ENCODE measurements at places on chromosomes 16 and 17.

GRCh38 chr17:82599674-82600661, 48.3 kb downstream of the WDR45B start:
- no peak for DNase-seq

GRCh38 chr17:14434506-14434905, 133.6 kb downstream of the HS3ST3B1 start:
- DNase-seq, result no peak

DNA sequence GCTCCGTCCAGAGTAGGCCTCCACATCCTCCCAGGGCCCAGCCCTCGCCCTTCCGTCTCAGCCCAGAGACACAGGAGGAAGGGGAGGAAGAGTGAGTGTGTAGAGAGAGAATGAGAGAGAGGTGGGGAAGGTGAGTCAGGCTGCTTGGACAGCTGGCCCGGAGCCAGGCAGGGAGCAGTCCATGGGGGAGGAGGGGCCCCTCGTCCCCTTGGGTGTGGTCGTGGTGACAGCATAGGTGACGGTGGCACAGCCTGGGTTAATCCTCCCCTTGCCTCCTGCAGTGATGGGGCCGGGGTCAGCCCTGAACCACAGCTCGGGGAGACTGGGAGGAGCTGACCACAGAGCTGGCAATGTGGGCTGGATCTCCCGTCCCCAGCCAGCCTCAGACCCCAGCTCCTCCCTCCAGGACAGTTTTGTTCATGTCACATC, 36.5 kb downstream of the FA2H start:
- DNase-seq, result no peak

DNA sequence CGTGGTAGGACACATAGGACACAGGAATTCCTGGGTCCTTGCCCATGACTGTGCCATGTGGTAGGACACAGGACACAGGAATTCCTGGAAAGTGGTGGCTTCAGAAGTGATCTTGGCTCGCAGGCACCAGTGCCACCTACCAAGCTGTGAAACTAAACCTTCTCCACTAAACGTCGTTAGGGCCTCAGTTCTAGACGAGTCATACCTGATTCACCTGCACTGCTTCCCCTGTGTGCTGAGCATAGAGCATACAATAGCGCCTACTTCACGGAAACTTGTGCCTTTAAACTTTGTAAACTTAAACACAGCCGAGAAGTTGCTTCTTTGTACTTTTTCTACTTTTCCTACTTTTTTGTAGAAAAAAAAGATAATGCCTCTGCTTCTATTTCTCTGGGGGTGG, 4.8 kb downstream of the SOX8 start:
- DNase-seq, result no peak

GRCh38 chr17:81794509-81794908, 9.4 kb upstream of the GCGR start:
- DNase-seq, result no peak

- DNase-seq, result no peak
These were observed 154.1 kb upstream of the RPL38 start for GRCh38 chr17:74049167-74049966.

DNA sequence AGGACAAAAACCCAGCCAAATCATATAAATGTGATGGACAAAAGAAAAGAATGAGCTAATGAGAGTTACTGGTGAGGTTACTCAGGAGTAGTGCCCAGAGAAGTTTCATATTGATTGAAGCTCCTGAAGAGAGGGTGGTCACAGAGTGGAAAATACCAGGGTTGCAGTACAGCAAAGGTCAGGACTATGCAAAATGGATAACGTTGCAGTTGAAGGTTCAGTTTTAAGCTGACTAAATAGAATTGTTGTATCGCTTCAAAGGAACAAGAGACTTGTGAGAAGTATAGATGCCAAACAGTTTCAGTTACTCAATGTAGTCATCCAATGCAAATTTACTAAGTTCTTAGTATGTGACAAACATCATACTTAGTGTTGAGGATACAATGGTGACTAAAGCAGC, 47.1 kb downstream of the ABCA8 start:
- no peak for DNase-seq

GRCh38 chr17:45005700-45006099, 37.6 kb upstream of the C1QL1 start:
- no peak for DNase-seq

GRCh38 chr17:72393553-72393952, 272.7 kb downstream of the SOX9 start:
- no peak for DNase-seq

DNA sequence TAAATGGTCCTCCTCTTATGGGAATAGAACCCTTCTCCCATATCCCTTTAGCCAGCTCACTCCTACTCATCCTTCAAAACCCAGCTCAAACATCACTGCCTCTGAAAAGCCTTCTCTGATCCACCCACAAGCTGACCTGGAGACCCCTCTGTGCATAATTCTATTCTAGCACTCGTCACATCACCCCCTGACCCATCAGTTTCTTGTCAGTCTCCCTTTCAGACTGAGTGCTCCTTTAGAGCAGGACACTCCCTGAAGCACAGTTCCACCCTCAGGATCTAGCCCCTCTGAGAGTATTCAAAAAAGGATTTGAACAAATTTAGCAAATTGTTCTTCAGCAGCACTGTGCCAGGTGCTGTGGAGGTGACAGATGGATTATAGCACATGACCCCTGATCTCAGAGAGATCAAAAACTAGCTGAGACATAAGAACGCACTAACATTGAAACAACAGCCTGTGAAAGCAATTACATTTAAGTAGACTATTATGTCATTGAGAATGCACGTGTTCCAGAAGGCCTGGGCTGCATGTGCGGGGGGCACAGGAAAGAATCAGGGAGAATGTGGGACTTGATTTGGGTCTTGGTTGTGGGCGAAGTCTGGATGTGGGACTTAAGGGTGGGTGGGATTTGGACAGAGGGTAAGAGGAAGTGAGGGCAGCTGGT, 43.5 kb downstream of the MRPS23 start:
- no peak for DNase-seq

DNA sequence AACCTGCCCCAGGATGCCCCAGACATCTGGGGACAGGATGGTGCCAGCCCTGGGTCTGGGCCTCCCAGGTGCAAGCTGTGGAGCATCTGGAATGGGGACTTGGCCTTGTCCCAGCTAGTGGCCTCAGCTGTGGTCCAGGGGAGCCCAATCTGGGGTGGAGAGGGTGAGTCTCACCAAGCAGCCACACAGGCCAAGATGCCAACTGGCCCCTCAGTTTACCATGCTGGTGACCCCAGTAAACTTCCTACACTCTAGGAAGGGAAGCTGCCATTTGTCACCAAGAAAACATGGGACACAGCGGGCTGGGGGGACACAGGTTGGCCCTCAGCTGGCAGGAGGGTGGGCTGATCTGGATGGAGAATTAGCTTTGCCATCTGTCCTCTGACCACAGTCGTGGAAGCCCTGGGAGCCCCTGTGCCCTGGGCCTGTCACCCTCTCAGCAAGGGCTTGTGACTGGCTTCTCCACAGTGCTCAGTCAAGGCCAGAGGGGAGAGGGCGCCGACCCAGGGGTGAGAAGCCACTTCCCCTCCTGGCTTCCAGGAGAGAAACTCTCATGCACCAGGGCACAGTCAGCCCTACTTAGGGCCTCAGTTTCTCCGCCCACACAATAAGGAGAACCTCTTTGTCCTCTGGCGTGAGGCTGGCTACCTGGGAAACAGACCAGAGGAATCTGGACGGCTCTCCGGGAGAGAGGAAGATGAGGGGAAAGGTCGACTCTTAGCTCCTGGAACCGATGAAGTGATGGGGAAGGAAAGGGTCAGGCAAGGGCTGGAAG, 126.4 kb upstream of the SMURF2 start:
- DNase-seq, result no peak

DNA sequence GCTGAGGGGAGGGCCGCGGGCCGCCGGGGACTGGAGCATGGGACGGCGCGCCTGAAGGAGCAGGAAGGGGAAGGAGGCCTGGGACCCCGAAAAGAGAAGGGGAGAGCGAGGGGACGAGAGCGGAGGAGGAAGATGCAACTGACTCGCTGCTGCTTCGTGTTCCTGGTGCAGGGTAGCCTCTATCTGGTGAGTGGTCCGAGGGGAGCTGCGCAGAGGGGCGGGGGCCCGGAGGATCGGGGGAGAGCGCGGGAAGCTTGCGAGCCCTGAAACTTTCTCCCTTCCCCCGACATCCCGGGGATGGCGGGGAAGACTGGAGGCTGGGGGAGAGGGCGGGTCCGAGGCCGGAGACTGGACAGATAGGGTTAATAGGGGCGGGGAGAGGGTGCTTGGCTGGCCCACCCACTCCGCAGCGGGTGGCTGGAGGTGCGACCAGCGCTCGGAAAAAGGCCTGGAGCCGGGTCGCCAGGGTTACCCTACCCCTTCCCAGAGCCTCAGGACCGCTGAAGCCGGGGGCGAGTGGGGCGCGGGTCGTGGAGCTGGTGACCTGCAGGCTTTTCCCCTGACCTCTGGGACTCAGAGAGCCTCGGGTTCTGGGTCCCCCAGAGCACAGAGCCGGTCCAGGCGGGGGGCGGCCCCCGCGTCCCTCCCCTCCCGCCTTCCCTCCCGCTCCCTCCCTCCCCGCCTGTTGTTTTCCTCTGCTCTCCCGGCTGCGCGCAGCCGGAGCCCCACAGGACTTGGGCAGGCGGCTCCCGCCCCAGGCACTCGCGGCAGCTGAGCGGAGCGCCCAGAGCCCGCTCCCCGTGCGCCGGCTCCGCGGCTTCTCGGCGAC, 631 bp downstream of the NXPH3 start:
- no peak for DNase-seq

- no peak for DNase-seq
These were observed 3.4 kb downstream of the DHX58 start for GRCh38 chr17:42109086-42109485.

DNA sequence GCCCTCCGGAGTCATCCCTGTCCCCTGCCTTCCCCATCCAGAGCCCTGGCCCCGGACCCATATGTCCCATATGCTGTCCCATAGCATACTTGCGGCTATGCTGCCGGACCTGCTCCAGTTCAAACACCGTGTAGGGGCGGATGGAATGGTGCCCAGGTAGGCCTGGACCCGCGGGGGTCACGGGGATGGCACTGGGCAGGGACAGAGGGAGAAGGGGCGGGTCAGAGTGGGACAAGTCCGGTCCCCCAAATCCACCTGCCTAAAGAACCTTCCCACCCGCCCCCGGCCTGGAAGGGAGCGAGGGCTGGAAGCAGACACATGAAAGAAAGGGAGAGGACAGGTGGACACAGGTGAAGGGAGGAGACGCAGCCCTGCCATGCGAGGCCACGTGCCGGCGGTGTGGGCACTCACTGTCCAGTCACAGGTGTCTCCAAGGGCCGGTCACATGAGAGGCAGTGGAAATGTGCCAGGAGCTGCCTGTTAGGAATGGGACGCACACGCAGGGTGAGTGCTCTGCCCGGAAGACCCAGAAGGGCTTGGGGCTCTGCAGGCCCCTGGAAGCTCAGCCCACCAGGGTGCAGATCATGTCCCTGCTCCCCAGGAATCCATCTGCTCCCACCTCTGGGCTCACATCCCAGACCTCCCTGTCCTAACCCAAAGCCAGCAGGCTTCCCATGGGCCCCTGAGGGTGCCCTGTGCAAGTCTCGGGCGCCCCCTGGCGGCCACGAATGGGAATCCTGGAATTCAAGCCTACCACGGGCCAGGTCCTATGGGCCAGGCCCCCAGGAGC, 14.0 kb downstream of the UBALD2 start:
- DNase-seq, result peak; percentile 50

DNA sequence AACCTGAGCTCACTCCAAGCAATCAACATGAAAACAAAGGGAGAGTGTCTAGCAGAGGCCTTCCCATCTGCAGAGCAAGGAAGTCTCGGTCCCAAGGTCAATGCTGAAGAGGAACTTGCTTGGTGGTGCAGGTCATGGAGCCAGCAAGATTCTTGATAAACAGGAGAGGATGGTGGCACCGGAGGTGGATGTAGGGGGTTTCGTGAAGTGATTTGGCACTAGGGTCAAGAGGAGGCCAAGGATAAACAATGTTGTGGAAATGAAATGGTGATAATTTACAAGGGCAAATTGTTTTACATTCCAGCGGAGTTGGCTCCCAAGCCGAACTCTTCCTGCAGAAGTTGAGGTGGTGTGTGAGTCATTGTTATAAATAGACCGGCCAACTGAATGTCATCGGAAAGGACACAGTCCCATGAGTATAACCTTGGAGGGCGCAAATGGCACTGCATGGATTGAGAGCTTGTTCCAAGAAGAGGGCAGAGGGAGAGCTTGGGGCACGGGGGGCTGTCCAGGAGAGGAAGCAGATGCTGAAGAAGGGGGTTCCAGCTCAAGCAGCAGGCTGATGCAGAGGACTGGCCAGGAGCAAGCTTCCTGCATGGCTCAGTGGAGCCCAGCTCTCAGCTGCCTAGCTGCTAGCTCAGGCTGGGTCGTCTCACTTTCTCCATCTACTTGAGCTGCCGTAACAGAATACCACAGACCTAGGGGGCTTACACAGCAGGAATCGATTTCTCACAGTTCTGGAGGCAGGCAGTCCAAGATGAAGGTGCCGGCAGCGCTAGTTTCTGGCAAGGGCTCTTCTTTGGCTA, 136.6 kb downstream of the COPRS start:
- DNase-seq, result no peak

All from GOT3 (cell line).